ENCODE measurements at places on chromosomes 16 and 17.

DNA sequence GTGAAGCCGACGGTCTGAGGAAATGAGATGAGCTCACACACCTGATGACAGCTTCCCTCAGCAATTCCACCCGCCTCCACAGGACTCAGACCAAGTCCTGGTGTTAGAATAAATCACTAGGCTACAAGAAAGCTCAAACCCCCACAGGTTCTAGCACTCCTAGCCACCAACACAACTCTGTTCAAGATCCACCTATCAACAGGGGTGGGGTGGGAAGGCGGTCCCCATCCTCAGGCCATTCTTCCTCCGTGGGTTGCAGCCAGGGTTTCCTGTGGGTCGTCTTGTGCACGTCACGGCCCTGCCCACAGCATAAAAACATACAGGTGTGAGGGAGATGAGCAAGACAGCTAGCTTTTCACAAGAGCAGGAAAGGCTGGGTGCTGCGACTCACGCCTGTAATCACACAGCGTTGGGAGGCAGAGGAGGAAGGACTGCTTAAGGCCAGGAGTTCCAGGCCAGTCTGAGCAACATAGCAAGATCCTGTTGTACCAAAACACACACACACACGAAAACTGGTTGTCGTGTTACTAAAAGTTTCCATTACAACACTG, 81.1 kb downstream of the ANKRD11 start:
- no peak for DNase-seq

GRCh38 chr17:40501499-40501911, at the start of gene TNS4:
Gene TNS4, minus strand, starts transcription at chr17:40501623. Its CDS starts 5,198 bp downstream, at chr17:40496425.
- DNase-seq: no peak

GRCh38 chr16:1045310-1045992, 27.1 kb upstream of the SSTR5 start:
- DNase-seq: no peak

GRCh38 chr17:78804777-78805176, 22.7 kb upstream of the CYTH1 start:
- DNase-seq: no peak

- no peak for DNase-seq
These were observed 4.0 kb downstream of the MAFG start for GRCh38 chr17:81923302-81924260.

DNA sequence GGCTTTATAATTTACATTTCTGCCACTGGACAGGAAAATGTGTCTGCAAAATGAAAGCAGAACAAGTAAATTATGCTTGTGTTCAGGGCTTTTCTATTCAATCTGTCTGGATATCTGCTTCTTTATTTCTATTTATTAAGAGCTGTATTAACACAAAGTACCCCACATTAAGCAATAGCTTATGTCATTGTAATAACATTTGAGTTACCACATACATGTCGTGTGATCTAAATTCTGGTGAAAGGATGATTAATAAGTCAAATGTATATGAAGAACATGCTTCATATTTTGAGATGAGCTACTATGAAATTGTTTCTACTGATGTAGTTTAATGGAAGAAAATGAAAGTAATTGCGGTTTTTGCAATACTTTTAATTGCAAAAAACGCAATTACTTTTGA, 238.2 kb downstream of the KCNJ2 start:
- DNase-seq: no peak

GRCh38 chr16:80341263-80341662, 199.5 kb upstream of the DYNLRB2 start:
- DNase-seq: no peak
